Caco-2 (cell line): ENCODE measurements at places on chromosomes 6 and 20. TPM values are rescaled to one million over a fixed set of nuclear protein-coding genes. Genes with fewer than 3 reads are reported as not detected.

DNA sequence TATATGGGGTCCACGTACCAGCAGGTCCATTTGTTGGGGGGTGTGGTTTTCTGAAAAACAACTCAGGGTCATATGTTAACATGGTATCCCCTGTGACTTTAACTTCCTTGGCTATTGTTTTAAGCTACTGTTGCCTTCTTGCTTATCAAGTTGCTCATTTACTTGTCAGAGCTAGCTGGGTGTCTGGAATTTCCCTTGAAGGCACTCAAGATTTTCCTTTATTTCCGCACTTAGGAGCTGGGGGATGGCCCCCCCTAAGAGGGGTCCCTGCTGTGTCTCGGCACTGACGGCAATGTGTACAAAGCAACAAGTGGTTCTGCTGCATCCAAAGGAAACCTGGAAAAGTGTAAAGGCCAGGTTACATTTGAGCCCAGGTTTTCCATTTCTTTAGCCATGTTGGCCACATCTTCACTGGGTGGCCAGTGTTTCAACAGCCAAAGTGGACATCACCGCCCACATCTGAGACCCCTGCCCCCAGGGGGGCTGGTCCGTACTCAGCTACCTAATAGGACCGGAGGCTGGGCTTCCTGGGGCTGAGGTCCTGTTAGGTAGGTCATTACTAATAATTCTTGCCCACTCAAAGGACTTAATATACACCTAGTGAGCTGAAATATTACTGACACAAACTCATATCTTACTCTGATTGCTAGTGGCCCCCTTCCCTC is 24.8 kb upstream of the SYNDIG1 start:
- no peaks in the 10 kb centered on the region for H3K36me3 ChIP-seq
- no peak overlapping the region for H3K27ac ChIP-seq
- H3K4me1 ChIP-seq: no peaks in the 10 kb centered on the region
- no peak overlapping the region for H3K4me3 ChIP-seq
- H3K27me3 ChIP-seq: no peaks in the 10 kb centered on the region

DNA sequence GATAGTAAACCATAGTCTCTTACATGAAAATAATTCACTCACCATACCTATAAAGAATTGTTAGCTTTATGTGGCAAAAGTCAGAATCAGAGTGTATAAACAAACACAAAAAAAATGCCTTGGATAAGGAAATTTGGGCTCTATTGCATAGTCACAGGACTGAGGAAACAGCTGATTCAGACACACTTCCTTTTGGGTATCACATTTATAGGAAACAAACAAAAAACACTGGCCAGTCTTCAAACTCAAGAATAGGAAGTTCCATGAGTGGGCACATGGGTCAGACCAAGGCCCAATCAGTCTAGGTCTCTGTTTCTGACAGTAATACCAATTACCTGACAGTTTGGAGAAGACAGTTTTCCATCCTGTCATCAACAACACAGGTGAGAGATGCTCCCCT is 8.0 kb downstream of the SLC18B1 start:
- H3K27me3 ChIP-seq: no peaks in the 10 kb centered on the region
- no peak overlapping the region for H3K4me3 ChIP-seq
- DNase-seq: no peak
- no peak overlapping the region for H3K27ac ChIP-seq

The PKIG gene
- total RNA-seq: 25.9 and 29.5 TPM in 2 replicates

The CDSN gene
- total RNA-seq: not detected in 2 replicates

The WFDC10B gene
- total RNA-seq: not detected in 2 replicates

- H3K36me3 ChIP-seq: no peaks in the 10 kb centered on the region
- no peak overlapping the region for H3K4me3 ChIP-seq
- H3K27ac ChIP-seq: no peak overlapping the region
- H3K27me3 ChIP-seq: no peaks in the 10 kb centered on the region
- H3K4me1 ChIP-seq: peaks cover 7% of the 10 kb centered on the region; the same call in 1 of the 2 replicates
Observed at GRCh38 chr6:142929751-142930358, 15.1 kb downstream of the HIVEP2 start.

GRCh38 chr20:64044484-64045247 is 4.8 kb downstream of the SOX18 start:
- H3K4me1 ChIP-seq: peaks cover under 1% of the 10 kb centered on the region
- DNase-seq: no peak
- H3K4me3 ChIP-seq: no peak overlapping the region
- peaks cover 1% of the 10 kb centered on the region; the same call in 1 of the 2 replicates for H3K27me3 ChIP-seq
- no peaks in the 10 kb centered on the region for H3K36me3 ChIP-seq
- H3K27ac ChIP-seq: no peak overlapping the region

The TSBP1 gene
- not detected in 2 replicates for total RNA-seq

GRCh38 chr6:3455569-3456394 is 1.1 kb downstream of the SLC22A23 start:
- H3K4me3 ChIP-seq: peak overlapping the region; percentile 87
- H3K27ac ChIP-seq: no peak overlapping the region
- H3K36me3 ChIP-seq: no peaks in the 10 kb centered on the region
- H3K27me3 ChIP-seq: no peaks in the 10 kb centered on the region

DNA sequence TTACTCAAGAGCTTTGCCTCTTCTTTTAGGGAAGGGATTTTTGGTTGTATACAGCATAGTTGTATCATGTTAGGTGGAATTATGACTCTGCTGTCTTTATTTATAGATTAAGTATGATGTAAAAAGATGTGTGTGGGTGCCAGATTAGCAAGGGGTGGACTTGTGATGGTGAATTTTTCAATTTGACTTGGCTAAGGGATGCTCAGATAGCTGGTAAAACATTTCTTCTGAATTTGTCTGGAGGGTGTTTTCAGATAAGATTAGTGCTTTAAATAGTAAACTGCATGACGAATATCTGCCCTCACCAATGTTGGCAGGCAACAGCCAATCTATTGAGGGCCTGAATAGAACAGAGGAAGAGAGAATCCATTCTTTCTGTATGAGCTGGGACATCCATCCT is 173.3 kb upstream of the TNFAIP3 start:
- no peaks in the 10 kb centered on the region for H3K36me3 ChIP-seq
- no peak overlapping the region for H3K4me3 ChIP-seq
- peaks cover 35% of the 10 kb centered on the region for H3K4me1 ChIP-seq
- no peaks in the 10 kb centered on the region for H3K27me3 ChIP-seq
- no peak for DNase-seq
- H3K27ac ChIP-seq: no peak overlapping the region

GRCh38 chr20:41403604-41404003 is 37.0 kb upstream of the EMILIN3 start:
- no peak overlapping the region for H3K4me3 ChIP-seq
- H3K36me3 ChIP-seq: peaks cover 13% of the 10 kb centered on the region
- peaks cover 15% of the 10 kb centered on the region for H3K4me1 ChIP-seq
- no peak overlapping the region for H3K27ac ChIP-seq
- DNase-seq: no peak
- no peaks in the 10 kb centered on the region for H3K27me3 ChIP-seq

GRCh38 chr20:34546751-34547181 is 11.8 kb upstream of the MAP1LC3A start:
- no peaks in the 10 kb centered on the region for H3K27me3 ChIP-seq
- H3K36me3 ChIP-seq: no peaks in the 10 kb centered on the region

- H3K27ac ChIP-seq: no peak overlapping the region
- H3K4me1 ChIP-seq: no peaks in the 10 kb centered on the region
- DNase-seq: no peak
- H3K27me3 ChIP-seq: no peaks in the 10 kb centered on the region
- no peaks in the 10 kb centered on the region for H3K36me3 ChIP-seq
Observed at GRCh38 chr6:149492798-149493343, 8.1 kb upstream of the ZC3H12D start.

The SAPCD1 gene
- total RNA-seq: 6.4 and 13.0 TPM in 2 replicates

DNA sequence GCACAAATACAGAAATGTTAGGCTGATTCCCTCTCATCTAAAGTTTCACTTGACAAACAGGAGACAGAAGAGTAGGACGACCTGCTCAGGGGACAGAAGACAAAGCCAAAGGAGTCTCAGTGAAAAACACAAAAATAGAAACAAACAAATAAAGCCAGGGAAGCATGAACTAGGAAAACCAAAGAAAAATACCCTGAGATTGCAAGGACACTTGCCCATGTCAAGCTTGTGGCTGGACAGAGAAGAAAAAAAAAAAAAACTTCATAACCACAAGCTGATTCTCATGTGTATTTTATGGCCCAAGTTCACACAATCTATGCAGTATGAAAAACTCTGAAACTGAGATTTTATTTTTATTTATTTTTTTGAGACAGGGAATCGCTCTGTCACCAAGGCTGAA is 85.6 kb upstream of the BEND6 start:
- H3K4me3 ChIP-seq: no peak overlapping the region
- H3K4me1 ChIP-seq: peaks cover 3% of the 10 kb centered on the region
- no peaks in the 10 kb centered on the region for H3K36me3 ChIP-seq
- no peaks in the 10 kb centered on the region for H3K27me3 ChIP-seq

- no peaks in the 10 kb centered on the region for H3K27me3 ChIP-seq
- H3K4me1 ChIP-seq: no peaks in the 10 kb centered on the region
- no peak overlapping the region for H3K4me3 ChIP-seq
- H3K27ac ChIP-seq: no peak overlapping the region
Observed at GRCh38 chr6:154408891-154409500, 52.4 kb upstream of the IPCEF1 start.

The L3MBTL3 gene
- 14.3 and 16.3 TPM in 2 replicates for total RNA-seq

DNA sequence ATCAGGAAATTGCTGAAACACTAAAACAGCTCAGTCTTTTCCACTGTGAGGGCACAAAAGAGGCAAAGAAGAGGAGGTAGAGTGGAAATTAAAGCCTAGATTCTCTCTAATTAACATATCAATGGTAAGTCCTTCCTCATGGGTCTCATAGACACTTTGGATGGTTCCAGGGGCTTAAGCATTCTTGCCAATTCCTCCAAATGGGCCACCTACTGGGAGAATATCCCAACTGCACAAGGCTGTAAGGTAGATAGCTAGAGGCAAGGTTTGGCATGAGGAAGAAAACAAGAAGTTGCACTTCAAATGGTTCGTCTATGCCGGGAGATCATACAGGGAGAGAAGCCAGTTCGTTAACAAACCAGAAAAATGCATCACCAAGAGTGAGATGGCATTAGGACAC is 107.6 kb upstream of the KHDRBS2 start:
- H3K27ac ChIP-seq: no peak overlapping the region
- H3K36me3 ChIP-seq: no peaks in the 10 kb centered on the region

The NDRG3 gene
- total RNA-seq: 41.5 and 47.4 TPM in 2 replicates

DNA sequence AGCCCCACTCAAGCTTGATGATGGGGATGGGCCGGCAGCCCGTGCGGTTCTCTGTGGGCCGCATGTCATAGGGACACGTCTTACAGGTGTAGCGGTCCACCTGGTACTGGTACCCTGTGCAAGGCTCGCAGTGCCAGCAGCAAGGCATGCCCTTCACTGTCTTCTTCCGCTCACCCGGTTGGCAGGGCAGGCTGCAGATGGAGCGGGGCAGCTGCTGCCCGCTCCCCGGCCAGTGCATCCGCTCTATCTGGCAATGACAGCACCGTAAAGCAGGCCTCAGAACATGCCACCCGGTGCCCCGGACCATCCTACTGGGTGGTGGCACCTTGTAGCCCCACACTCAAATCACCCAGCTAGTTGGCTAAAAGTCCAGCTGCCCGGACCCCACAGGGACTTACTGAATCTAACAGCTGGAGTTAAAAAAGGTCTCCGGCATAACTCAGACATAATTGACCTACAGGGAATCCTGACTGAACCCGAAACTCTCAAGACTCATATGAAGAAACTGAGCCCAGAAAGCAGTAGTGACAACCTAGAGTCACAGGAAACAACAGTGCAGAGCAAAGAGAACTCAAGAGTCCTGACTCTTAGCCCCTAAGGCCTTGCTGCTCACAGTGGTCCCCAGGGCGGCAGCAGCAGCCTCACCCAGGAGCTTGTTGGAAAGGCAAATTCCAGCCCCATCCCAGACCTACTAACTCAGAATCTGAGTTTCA is 109.4 kb downstream of the GRM4 start:
- H3K4me1 ChIP-seq: no peaks in the 10 kb centered on the region
- no peaks in the 10 kb centered on the region for H3K27me3 ChIP-seq
- DNase-seq: no peak
- H3K4me3 ChIP-seq: no peak overlapping the region
- H3K27ac ChIP-seq: no peak overlapping the region

GRCh38 chr6:165837948-165838745 is 175.1 kb upstream of the PDE10A start:
- no peaks in the 10 kb centered on the region for H3K27me3 ChIP-seq
- DNase-seq: no peak
- H3K27ac ChIP-seq: no peak overlapping the region
- H3K36me3 ChIP-seq: no peaks in the 10 kb centered on the region
- no peak overlapping the region for H3K4me3 ChIP-seq

GRCh38 chr6:132322398-132322797 is 78.9 kb downstream of the MOXD1 start:
- no peak overlapping the region for H3K4me3 ChIP-seq
- no peaks in the 10 kb centered on the region for H3K36me3 ChIP-seq
- DNase-seq: no peak
- no peaks in the 10 kb centered on the region for H3K27me3 ChIP-seq
- no peaks in the 10 kb centered on the region for H3K4me1 ChIP-seq

DNA sequence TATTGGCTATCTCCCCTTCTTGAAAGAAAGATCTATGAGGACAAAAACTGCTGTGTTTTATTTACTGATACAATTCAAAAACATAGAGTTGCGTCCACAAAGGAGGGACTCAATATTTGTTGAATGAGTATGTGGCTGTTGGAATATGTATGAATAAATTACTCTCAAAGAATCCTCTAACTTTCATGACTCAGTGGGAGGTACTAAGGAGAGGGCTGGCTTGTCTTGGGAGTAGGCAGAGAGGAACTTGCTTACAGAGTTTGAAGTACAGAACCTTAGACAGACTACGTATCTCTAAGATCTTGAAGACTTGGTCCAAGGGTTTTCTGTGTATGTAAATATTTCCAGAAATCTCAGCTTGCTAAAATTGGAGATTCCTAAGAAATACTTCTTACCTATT is 504.0 kb upstream of the PTCHD4 start:
- H3K36me3 ChIP-seq: no peaks in the 10 kb centered on the region
- H3K27ac ChIP-seq: no peak overlapping the region
- no peak overlapping the region for H3K4me3 ChIP-seq
- H3K27me3 ChIP-seq: no peaks in the 10 kb centered on the region

The SOBP gene
- 0.14 TPM in 1 of 2 replicates, not detected in the other for total RNA-seq

DNA sequence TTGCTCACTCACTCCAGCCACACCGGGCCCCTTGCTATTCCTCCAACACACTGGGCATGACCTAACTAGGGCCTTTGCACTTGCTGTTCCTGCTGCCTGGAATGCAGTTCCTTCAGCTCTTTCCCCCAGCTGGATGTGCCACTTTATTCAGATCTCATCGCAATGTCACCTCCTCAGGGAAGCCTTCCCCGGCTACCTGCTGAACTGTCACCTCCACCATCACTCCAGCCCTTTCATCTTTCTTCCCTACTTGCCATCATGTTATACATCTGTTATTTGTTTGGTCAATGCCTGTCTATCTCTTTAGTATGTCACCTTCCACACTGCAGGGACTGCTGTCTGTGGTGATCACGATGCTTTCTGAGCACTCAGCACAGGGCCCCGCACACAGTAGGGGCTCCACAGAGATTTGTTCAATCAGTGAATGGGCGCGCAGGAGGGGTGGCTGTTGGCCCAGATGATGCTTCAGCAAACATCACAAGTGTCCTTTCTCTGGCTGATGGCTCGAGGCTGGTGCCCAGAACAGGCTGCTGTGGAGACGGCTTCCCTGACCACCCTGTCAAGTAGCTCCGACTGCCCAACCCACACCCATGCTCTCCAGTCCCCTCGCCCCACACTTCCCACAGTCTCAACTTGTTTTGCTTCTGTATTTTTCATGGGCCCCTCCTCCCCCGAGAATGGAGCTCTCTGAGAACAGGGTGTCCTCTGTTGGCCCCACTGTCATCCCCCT is 31.8 kb downstream of the CEBPB start:
- H3K36me3 ChIP-seq: no peaks in the 10 kb centered on the region
- H3K4me1 ChIP-seq: peaks cover 35% of the 10 kb centered on the region
- no peak overlapping the region for H3K4me3 ChIP-seq
- peak overlapping the region; percentile 10 for H3K27ac ChIP-seq
- no peak for DNase-seq
- no peaks in the 10 kb centered on the region for H3K27me3 ChIP-seq

The KCNK17 gene
- not detected in 2 replicates for total RNA-seq
